HL-60 (cell line): ENCODE measurements at places on chromosomes 3 and 15.
A peak's percentile ranks its signal among the peaks of the same experiment; 100 is the strongest.

DNA sequence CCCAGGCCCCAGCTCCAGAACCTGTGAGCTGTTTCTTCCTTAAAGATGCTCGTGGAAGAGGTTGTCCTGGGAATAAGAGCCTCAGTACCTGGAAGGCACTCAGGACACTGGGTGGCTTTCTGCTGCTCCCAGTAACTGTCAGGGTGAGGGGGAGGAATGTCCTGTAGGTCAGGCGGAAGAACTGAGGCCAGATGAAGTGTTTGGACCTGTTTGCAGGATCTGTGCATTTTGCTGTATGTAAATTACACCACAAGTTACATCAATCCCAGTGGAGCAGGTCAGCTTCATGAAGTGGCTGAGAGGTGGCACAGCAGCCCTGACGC is 27.1 kb downstream of the HDAC11 start:
- no peak for DNase-seq

DNA sequence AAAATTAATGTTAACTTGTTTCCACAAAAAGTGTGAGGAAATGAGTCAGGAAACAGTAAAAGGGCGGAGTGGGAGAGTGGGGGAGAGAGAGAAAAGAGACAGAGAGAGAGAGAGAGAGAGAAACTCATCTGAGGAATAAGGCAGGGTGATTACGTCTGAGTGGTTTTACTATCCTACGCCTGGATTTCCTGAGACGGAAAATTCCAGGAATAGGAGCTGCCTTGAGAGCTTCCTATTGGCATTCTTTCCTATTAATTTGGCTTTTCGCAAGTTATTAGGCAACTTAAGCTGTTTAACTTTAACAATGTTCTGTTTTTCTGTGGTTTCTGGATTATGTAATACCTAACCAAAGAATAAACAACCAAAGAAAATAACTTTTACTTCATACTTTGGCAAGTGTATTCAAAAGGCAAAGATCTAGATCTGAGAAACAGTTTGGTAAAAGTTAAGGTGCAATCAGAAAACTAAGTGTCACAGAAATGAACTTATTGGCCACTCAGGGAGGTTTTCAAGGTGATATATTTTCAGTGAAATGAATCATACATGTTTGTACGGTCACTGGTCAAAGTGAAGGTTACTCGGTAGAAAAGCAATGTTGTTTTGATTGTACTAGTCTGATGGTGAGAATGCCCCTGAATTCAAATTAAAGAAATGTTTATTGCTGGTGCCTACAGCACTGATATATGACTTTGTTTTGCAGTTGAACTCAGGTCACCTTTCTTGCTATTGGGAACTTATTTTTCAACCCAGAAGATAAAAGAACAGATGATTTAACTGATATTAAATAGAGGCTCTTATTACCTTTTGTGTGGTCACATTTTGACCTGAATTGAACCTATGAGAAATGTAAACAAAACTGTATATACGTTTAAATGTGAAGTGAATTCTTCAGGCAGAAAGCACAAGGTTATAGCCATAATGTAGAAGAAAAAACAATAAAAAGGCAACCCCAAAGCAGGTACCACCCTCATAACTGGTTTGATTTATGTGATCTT is 39.9 kb upstream of the TNFSF10 start:
- DNase-seq, result peak; percentile 6

DNA sequence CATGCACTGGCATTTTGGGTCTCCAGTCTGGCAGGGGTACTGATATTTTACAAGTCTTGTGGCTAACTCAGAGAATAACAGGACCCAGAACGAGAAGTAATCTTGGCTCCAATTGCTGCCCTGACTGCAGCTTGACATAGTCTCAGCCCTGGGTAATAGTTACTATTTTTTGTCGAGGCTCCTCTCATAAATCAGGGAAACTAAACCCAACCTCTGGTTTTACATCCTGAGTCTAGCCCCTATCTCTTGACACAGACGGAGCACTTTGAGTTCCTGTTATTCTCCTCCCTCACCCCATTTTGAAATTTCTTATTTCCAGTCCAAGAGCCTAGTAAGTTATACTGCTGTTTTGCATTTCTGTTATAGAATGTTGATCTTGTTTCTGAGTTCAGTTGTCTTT is 276.1 kb upstream of the GOLIM4 start:
- DNase-seq, result no peak

GRCh38 chr15:94047566-94047965 is 183.8 kb upstream of the MCTP2 start:
- DNase-seq, result no peak

- DNase-seq, result no peak
These were observed 8.8 kb downstream of the ANAPC13 start for GRCh38 chr3:134477002-134477401.

GRCh38 chr15:59116141-59116540 is 11.2 kb downstream of the CCNB2 start:
- DNase-seq, result no peak

GRCh38 chr15:58608129-58608590 is 141.3 kb downstream of the ADAM10 start:
- DNase-seq, result no peak

DNA sequence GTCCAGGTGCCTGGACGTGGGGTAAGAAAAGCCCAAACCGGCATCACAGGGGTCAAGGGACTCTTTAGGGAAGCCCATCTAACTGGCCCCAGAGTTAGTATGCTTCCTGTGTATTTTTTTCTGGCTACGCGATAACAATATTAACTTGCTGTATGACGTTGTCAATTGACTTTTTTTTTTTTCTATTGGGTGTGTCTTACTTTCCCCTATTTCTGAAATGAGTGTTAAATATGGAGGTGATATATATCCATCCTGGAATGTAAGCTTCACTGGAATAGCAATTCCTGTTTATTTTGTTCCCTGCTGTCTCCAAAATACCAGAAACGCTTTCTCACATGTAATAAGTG is 598 bp upstream of the GMNC start:
- DNase-seq, result no peak

DNA sequence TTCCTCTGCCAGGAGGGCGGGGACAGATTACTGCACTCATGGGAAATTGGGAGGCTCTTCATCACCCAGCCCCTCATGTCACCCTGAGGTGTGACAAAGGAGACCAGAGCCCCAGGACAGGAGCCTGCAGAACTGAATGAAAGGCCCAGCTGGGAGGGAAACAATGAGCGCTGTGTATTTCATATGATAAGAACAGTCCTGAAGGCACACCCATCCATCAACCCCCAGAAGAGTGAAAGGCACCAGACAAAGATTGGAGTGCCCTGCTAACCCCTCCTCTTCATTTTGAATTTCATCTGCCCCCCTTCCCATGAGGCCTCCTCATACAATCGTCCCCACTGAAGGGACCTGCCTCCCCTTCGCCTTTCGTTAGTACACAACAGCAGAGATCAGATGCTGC is 160.0 kb upstream of the PRICKLE2 start:
- DNase-seq, result no peak

DNA sequence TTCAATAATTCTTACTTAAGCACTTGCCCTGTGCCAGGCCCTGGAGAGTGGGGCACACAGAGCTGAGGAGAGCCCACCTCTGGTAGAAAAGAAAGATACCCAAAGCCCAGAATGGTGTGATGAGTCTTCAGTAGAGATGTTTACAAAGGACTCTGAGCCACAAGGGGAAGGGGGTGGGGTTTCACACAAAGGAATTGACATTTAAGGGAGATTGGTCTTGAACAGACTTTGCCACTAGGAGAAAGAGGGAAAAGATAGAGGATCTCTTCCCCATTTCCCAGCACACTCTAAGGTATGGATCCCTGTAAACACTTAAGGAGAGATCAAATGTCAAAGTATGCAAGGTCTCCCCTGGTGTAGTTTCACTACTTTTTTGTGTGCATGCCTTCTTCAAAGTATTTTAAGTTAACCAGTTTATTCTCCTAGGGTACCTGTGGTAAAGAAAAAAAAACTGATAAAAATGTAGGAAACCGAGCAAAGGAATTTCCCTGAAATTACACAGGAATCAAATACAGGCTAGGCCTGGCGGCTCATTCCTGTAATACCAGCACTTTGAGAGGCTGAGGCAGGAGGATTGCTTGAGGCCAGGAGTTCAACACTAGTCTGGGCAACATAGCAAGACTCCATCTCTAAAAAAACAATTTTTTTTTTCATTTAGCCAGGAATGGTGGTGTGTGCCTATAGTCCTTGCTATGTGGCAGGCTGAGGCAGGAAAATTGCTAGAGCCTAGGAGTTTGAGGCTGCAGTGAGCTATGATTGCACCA is 117.6 kb upstream of the SKOR1 start:
- DNase-seq, result no peak

GRCh38 chr15:70892002-70892911 is at the start of the genes LRRC49 and THAP10:
TSS of gene LRRC49 (plus strand) at chr15:70892826. CDS start at chr15:70892895, 69 bp downstream.
TSS of gene THAP10 (minus strand) at chr15:70892433. CDS start at chr15:70892272, 161 bp downstream.
- DNase-seq, result peak; percentile 62

DNA sequence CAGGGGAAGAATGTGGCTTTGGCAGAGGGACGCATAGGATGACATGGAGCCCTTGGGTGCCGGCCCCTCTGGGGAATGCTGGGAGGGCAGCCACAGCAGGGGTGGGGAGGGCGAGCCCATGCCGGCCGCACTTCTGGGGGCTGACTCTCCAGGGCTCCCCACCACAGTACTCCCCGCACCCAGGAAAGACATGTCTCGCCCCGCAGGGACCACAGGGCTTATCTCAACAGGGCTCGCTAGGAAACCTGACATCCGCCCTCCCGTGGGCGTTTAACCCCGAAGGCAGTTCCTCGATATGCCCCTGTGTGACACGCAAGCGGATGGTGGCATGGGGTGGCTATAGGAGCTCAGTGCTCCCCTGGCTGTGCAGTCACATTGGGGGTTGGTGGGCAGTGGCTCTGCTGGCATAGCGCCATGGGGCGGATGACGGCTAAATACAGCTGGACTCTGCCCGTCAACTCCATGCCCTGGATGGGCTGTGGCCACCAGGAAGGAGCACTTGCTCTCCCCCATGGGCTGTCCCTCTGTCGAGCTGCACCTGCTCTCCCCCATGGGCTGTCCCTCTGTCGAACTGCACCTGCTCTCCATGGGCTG is 141.4 kb downstream of the ADAMTS17 start:
- DNase-seq, result no peak

DNA sequence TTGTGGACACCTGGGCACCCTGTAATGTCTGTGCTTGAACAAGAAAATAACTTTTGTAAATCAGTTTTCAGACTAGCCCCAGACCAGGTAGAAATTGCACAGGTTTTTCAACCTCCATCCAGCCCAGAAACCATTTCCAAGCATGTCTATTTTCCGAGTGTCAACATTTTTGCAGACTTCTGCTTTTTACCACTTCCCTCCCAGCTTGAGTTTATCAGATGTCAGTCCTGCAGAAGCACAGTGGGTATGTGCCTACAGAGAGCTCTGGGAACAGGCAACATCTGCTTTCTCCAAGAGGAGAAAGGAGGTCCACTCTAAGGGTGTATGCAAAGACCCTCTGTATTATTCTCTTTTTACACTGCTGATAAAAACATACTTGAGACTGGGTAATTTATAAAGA is 83.9 kb downstream of the LRRK1 start:
- no peak for DNase-seq

DNA sequence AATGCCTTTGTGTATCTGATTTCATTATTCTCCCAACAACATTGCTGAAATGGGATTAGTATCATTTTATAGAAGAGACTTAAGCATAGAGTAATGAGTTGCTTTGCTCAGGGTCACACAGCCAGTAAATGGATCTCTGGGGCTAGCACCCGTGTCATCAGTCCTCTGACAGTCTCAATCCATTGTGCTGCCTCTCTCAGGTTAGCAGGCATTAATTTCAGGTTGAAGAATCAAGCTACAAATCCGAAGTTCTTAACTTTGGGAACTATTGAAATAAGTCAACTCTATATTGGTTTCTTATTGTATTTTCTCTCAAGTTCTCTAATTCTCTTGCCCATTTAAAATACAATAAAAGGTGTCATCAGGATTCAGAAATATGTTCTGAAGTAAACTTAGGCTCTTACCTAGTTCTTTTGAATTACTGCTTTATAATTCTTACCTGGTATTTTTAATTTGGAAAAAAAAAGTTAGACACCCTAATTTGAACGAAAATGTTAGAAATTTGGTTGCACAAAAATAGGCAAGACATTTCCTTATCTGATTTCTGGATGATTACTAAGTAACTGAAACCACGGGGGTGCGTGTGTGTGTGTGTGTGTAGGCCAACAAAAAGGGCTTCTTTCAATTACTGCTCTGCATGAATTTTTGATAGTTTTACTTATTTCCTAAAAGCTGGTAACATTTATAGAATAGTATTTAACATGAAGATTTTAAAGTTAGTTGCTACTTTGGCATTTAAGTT is 189.8 kb downstream of the MBNL1 start:
- DNase-seq, result no peak

- no peak for DNase-seq
These were observed 550 bp downstream of the CCDC9B start for GRCh38 chr15:40340038-40340739.

- DNase-seq, result no peak
These were observed 145.9 kb upstream of the MBNL1 start for GRCh38 chr3:152122851-152123250.

DNA sequence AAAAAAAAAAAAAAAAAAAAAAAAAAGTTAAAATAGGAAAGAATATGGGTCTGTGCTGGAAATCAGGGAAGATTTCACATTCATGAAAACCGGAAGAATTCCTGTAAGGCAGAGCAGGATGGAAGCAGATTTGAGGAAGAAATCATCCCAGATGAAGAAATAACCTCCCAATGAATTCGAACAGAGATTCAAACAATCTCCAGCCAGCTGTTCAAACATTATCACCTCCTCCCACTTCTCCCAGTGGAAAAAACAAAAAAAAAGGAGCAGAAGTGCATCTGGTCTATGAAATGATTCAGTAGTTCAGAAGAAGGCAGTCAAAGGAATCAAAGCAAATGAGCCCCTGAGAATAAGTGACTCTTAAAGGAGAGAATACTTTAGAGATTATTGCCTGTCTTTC is 33.1 kb downstream of the CP start:
- no peak for DNase-seq

GRCh38 chr15:62462721-62463120 is 297.6 kb upstream of the C2CD4B start:
- no peak for DNase-seq

GRCh38 chr3:71128961-71129360 is 454.6 kb downstream of the FOXP1 start:
- no peak for DNase-seq

DNA sequence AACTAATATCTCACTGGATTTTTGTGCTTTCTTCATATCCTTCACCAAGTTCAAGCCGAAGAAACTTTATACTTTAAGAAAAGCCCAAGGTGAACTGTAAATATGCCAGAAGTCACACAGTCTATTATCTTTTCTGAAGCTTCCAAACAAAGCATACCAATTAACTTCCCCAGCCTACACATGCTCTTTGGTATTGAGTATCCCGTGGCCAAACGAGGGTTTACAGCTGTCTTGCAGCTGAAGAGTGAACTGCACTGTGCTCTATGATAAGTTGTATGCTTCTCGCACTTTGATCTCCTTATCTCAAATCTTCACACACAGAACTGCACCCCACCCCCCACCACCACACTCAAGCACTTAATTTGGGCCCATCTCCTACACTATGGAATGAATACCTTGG is 215.6 kb upstream of the VEPH1 start:
- no peak for DNase-seq

- no peak for DNase-seq
These were observed 49.8 kb downstream of the IQSEC1 start for GRCh38 chr3:13023235-13023970.
